Activated naive CD4-positive, alpha-beta T cell (primary cell): ENCODE measurements at places on chromosomes 7 and 10.

DNA sequence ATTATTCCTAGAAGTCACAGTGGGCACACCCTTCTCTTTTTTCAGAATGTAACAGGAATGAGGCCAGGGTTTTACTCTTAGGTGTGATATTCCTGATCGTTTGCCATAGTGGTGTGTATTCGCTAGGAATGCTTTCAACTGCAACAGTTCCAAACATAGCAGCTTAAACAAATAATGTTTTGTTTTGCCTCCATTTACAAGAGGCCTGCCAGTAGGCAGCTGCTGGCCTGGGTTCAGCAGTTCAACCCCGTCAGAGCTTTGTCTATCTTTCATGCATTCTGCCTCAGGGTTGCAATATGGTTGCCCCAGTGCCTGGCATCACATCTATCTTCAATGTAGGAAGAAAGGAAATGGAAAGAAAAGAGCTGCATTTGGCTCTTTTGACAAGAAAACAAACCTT, 21.7 kb upstream of the RET start:
- no peak for DNase-seq

- no peak for DNase-seq
These were observed 26.2 kb upstream of the FRMD4A start for GRCh38 chr10:14356921-14357320.

GRCh38 chr7:42745357-42746059, 166.4 kb downstream of the C7orf25 start:
- DNase-seq, result no peak

DNA sequence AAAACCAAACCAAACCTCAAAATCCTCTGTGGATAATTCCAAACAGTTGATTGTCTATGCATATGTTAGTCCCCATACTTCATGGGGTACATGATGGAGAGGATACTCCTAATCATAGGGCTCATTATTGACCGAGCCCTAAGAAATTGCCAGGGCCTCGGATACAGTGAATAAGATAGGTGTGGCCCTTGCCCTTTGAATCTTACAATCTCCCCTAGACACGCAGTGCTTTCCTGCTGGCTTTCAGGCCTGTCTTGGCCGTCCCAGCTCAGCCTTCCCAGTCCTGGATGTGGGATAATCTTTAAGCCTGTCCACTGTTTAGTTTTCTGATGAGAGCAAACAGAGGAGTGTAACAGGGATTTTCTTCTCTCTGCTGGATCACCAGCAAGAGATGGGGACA, 161.8 kb downstream of the TMEM178B start:
- DNase-seq, result no peak

- DNase-seq, result no peak
These were observed 553.6 kb downstream of the TNS3 start for GRCh38 chr7:47028284-47028683.

DNA sequence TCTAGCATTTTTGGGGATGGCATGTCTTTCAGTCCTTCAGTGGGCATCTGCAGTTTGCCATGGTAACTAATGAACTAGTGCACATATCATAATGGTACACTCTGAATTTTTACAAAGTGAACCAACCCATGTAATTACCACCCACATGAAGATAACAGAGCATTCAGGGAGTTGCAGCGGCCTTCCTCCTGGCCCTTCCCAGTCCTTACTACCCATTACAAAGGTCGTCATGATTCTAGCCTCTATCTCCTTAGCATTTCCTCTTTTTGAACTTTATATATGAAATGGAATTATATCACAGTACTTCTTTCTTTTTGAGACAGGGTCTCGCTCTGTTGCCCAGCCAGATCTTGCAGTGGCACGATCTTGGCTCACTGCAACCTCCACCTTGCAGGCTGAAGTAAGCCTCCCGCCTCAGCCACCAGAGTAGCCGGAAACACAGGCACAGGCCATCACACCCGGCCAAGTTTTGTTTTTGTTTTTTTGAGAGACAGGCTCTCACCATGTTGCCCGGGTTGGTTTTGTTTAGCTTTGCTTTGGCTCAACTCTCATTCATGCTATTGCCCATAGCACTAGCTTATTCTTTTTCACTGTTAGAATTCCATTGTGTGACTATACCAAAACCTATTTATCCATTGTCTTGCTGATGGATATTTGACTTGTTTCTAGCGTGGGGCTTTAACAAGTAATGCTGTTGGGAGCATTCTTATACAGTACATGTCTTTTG, 79.2 kb downstream of the APBB1IP start:
- DNase-seq, result no peak

DNA sequence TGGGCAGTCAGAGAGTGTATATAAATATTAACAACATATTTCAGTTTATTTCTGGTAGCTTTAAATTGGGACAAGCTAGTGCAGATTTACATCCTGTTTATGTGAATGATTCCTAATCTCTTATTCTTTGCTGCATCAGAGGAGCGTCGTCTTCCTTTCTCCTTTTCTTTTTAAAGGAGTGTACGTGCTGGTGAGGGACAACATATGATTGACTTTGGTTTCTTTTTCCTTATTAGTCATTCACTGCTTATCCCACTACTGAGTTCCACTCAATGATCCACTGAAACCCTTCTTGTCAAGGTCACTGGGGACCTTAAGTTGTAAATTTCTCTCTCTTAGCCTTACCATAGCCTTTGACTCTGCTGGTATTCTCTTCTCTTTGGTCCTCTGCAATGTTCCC, 116.3 kb downstream of the EXOC4 start:
- DNase-seq, result no peak

DNA sequence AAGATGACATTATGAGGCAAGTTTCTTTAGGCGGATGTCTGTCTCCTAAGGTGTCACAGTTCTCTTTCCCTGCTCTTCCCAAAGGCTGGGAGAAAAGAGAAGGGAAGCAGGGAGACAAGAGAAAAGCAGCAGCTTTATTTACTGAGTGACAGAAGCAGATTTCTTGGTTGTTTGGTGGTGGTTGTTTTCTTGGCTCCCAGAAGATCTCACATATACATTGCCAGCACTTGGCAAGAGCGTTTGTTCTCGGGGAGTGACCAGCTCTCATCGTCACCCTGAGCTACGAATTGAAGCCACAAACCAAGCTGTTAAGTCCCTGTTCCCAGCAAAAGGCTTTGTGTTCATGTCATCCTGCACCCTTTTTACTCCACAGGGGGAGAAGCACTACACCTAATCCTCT, 11.4 kb downstream of the CDHR3 start:
- no peak for DNase-seq

GRCh38 chr7:68488341-68489060, 1109.8 kb upstream of the AUTS2 start:
- no peak for DNase-seq

DNA sequence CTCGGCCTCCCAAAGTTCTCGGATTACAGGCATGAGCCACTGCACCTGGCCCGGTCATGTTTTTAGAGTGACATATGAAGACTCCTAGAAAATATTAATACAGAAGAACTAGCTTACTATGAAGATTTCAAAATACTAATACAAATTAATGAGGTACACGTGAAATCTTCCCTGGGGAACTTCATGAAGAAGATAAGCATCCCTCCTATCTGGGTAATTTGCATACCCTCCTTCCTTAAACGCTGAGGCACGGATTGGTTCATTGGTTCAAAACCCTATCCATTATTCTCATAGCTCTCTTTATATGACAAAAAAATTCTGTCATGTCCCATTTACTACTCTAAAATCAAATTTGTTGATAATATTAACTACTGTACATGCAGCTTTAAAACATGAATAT, 224.8 kb upstream of the KLF14 start:
- DNase-seq, result no peak

GRCh38 chr10:76440426-76440825, 1009.0 kb downstream of the LRMDA start:
- DNase-seq, result no peak

GRCh38 chr7:30886608-30887011, 25.0 kb upstream of the AQP1 start:
- no peak for DNase-seq

DNA sequence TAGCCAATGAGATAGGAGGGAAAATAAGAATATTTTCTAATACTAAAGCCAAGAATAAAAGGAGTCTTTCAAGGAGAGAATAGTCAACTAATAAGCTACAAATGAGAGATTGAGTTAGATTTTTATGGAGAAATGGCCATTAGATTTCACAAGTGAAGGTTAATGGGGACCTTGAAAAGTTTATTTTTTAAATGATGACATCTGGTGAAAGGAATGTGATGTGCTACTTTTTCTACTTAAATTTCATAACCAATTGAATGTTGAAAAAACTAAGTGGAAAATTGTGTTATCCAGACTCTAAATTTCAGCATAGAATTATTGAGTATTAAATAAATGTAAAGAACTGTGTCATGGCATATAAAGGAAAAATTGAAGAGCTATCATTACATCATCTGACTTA, 125.7 kb downstream of the TSPAN12 start:
- DNase-seq, result no peak

DNA sequence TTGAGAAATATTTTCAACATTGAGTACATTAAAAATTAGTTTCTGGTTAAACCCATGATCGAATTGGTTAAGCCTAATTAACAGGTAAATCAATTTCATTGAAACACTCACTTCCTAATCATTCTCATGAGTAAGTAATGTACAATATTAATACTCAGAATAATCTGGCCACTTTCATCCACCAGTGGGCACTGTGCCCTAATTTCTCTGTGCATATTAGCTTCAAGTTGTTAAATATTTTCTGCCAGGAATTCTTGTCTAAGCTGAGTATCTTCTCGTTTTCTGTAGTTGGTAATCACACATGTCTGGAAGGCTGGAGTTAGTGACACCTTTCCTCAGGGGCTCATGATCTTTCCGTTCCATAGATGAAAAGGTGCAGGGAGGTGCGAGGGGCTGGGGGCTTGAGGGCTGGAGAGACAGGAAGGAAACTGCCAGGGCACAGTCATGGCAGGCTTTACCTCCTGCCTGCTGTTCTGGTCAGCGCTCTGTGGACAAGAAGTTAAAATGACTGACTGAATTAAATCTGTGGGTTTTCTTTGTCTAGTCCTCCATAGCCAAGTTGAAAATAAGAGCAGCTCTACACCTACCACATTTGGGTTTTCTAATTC, 71.9 kb downstream of the WIPF3 start:
- DNase-seq, result no peak

GRCh38 chr7:140541513-140542227, 62.4 kb upstream of the MKRN1 start:
- DNase-seq, result no peak

GRCh38 chr10:89516149-89516832, 19.1 kb downstream of the SLC16A12 start:
- no peak for DNase-seq

- DNase-seq, result no peak
These were observed 19.0 kb downstream of the HYAL4 start for GRCh38 chr7:123864012-123864411.
